NCI-H446 (cell line): ENCODE measurements at places on chromosomes 7 and 10.

DNA sequence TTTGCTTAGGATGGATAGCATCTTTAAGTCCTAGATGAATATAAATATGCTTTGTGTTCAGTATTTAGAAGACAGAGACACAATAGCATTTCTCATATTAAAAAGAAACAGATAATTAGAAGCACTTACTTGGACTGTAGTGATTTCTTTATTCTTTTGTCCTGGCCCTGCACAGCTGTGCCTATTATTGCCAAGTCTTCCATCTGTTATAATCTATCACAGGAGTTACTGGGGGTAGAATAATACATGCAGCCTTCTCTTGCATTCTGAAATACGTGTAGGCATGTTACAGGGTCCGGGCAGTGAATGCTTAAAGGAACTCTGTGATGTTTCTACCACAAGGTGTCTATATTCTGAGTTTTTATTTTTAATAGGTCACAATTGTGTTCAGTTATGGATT lies 461.5 kb upstream of the COBL start:
- DNase-seq: no peak

GRCh38 chr7:136698231-136698630 lies 170.2 kb upstream of the CHRM2 start:
- no peak for DNase-seq

- DNase-seq: no peak
These were observed 561.9 kb upstream of the KCND2 start for GRCh38 chr7:119711104-119711503.

- DNase-seq: no peak
These were observed 67.5 kb downstream of the CUX1 start for GRCh38 chr7:101884671-101885596.

- no peak for DNase-seq
These were observed 174.9 kb downstream of the MGMT start for GRCh38 chr10:129641982-129642381.

DNA sequence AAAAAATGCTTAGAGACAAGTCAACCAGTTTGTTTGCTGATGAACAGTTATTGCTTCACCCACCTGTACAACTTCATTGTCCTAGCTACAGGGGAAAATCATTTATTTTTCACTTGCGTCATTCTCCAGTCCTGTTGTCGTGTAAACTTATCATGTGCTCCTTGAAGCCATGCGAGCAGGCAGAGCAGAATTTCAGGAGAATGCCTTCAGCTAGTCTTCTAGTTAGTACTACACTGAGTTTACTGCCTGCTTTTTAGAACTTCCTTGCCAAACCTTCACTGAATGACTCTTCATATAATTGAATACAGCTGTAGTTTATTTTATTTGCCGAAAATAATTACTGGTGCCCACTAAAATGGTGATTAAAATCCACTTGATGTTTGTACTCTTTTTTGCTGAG lies 15.6 kb downstream of the RPA3 start:
- DNase-seq: no peak

DNA sequence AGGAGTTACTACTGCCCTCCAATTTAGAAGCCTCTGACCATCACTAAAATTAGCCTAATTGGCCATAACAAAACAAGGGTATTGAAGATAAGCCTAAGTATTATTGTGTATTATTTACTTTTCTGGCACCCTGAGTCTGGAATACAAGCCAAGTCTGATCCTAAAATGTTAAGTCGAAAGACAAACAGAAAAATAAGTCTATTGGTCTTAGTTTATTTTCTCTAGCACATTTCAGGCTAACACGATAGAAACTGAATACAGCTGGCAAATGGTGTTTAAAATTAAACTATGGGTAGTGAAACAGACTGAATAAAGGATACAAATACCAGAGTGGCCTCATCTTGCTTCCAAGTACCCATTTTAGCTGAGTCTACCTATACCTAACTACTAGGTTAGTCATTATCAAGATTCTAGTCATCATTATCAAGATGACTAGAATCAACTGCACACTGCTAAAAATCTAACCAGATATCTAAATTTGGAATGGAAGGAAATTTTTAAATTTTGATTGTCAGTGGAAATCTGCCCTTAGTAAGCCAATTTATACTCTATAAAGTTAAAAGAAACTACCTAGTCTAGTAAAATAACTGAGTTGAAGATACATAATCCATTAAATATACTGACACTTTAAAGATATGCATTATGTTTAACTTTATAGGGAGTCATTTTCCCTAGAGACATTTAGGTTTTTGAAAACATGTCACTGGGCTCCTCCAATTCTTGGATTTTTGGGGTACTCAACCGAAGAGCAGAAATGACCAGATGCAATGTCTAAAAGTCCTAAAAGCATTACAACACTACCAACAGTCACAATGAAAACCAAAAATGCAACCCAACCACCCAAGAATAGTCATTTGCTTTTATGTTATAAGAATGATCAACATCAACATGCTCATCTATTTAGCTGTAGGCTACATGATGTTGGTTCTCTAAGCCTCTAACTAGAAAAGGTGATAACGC lies 80.9 kb downstream of the NT5C2 start:
- no peak for DNase-seq

DNA sequence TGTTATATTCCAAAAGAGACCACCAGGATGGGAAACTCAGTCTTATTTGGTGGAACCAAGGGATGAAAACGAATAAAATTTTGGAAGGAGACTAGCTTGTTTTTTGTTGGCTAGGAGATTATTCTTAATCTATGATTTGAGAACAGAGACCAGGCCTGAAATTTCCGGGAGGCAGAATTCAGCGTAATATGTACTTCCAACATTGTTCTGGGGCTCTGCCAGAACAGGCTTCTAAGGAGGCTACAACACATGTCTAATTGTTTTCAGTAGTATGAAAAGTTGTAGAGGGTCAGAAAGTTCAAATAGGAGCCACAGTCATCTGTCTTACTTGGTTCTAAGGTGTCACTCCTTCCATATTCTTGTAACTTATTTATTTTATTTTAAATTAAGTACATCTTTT lies 1.7 kb downstream of the DDX21 start:
- DNase-seq: no peak

DNA sequence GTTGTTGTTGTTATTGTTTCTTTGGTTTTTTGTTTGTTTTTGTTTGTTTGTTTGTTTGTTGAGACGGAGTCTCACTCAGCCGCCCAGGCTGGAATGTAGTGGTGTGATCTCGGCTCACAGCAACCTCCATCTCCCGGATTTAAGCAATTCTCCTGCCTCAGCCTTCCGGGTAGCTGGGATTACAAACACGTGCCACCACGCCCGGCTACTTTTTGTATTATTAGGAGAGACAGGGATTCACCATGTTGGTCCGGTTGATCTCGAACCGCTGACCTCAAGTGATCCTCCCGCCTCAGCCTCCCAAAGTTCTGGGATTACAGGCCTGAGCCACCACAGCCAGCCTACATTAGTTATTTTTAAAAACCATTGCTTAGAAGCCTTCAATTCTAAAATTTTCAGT lies 45.0 kb downstream of the FOXP2 start:
- no peak for DNase-seq

- DNase-seq: no peak
These were observed 103.0 kb upstream of the KIF5B start for GRCh38 chr10:32159264-32159663.

DNA sequence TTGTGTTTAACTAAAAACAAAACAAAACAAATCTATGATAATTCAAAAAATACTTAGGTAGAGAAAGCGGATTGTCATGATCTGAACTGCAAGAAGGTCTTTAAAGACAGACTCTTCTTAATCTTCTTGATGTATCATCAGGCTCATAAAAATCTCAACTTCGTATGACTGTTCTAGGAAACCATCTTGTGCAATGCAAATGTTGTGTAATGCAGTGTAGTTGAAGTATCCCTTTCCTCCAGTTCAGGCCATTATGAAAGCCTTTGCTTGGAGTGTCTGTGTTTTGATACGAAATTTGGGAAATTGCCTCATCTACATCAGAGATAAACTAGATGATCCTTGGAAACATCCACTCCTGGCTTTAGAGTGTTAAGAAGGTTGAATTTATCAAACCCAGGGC lies 30.9 kb downstream of the CDK1 start:
- no peak for DNase-seq

DNA sequence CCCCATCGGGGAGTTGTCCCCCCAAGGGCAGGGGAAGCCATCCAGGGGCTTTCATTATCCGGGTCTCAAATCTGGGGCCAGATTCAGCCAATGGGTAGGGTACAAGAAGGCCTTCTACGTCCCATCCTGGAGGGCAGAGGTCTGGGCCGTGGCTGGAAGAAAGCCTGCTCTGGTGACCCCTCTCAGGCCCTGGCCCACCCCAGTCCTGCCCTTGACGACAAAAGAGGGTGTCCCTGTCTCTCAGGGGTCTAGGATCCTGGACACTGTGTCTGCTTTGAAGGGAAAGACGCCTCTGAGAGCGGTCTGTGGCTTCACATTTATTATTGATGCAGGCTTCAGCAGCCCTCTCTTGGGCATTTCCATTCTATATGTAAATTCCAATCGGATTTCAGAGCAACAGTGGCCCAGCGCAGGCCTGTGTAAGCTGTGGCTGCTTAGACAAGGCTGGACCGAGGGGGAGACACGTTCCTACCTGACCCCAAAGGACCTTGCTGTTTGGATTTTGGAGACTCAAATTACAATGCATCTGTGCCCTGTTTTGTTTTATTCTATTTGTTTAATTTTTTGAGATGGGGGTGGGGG lies 83.2 kb upstream of the BAIAP2L1 start:
- DNase-seq: no peak

- DNase-seq: no peak
These were observed 41.4 kb upstream of the ADO start for GRCh38 chr10:62763155-62763554.

GRCh38 chr10:58064714-58065528 lies 202.8 kb downstream of the IPMK start:
- DNase-seq: peak; percentile 49

GRCh38 chr10:129126982-129127381 lies 340.1 kb upstream of the MGMT start:
- no peak for DNase-seq

GRCh38 chr7:21364801-21365271 lies 63.0 kb upstream of the SP4 start:
- no peak for DNase-seq

- no peak for DNase-seq
These were observed 26.6 kb downstream of the PRTFDC1 start for GRCh38 chr10:24925799-24926198.

DNA sequence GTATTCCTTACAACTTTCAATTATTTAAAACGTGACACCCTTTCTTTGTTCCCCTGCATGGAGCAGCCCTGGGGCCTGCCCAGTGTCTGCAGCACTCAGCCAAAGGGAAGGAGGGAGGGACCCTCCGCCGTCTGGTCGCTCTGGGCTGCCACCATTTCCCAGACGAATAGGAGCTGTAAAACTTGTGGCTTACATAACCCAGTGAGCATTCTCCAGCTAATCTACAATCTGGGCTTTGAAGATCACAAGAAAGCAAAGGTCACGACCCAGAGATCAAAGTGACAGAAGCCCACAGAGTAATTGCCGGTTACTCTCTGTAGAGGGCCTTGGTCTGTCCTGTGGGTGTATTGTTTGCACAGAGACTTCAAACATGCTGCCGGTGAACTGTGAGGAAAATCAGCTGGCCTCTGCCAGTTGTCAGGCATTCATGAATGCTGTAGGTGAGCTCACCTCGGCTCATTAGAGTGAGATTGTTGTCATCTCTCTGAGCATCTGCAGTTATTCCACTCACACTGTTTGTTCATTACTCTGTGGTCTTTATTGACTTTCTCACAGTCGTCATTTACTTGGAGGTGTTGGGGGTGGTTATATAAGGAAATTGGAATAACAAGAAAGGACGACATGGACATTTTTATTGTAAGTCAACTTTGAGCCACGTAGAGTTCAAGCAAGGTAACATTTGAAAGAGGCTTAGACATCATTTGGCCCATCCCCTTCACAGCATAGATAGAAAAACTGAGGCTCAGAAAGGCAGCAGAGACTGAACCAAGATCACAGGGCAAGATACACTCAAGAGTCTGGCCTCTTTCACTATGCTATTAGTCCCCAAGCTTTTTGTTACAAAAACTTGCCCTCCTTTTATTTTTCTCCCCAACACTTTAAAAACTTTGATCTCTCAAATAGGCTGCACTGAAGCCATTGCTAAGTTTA lies 619.8 kb downstream of the LRMDA start:
- DNase-seq: no peak

GRCh38 chr10:30756151-30756550 lies 126.6 kb upstream of the LYZL2 start:
- DNase-seq: no peak

GRCh38 chr7:143372070-143372469 lies 9.1 kb upstream of the ZYX start:
- no peak for DNase-seq
